ENCODE measurements at places on chromosomes 5 and 9.

GRCh38 chr5:118557251-118557661 is 431.1 kb downstream of the DTWD2 start:
- no peak for DNase-seq

DNA sequence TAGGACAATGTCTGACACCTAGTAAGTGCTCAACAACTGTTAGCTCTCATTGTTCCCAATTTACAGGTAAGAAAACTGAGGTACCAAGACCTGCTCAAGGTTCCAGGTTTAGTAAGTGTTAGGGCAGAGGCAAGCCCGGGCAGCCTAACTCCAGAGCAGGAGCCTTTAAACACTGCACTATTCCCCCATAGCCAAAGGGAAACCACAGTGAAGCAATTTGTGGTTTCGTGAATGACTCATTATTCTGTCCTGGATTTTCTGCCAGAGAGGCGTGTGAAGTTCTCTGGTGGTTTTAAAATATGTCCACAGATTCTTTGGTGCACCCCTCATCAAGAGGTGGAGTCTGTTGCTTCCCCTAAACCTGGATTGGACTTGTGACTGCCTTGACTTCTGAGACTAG is 1.0 kb upstream of the MCC start:
- no peak for DNase-seq

- peak; percentile 73 for DNase-seq
These were observed 34.4 kb upstream of the PALM2AKAP2 start for GRCh38 chr9:109745335-109746283.

- DNase-seq: no peak
These were observed 24.8 kb downstream of the HSPB3 start for GRCh38 chr5:54480296-54480695.

GRCh38 chr5:35194635-35195471 is 35.4 kb downstream of the PRLR start:
- no peak for DNase-seq

- no peak for DNase-seq
These were observed 266.8 kb downstream of the ARHGEF28 start for GRCh38 chr5:73892806-73893205.

GRCh38 chr5:5523066-5523505 is 100.6 kb downstream of the ICE1 start:
- DNase-seq: no peak

- DNase-seq: no peak
These were observed 104.3 kb downstream of the TRPM6 start for GRCh38 chr9:74783408-74783807.

- DNase-seq: peak; percentile 95
These were observed 125.1 kb downstream of the C9orf50 start for GRCh38 chr9:129495620-129496472.

DNA sequence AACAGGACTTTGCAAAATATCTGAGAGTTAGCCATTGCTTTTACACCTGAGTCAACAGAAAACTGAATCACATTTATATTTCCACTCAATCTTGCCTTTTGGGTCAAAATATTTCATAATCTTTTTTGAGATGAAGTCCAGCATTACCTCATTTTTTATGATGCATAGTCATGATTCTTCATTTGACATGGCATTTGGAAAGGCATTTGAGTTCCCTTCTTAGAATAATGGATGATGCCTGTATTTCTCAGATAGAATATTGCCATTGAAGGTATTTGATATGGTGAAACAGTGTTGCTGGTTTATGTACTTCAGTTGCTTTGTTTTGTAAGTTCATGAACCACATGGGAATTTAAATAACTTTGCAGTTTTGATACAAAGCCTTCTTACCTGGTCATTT is 180.4 kb downstream of the PRR16 start:
- no peak for DNase-seq

DNA sequence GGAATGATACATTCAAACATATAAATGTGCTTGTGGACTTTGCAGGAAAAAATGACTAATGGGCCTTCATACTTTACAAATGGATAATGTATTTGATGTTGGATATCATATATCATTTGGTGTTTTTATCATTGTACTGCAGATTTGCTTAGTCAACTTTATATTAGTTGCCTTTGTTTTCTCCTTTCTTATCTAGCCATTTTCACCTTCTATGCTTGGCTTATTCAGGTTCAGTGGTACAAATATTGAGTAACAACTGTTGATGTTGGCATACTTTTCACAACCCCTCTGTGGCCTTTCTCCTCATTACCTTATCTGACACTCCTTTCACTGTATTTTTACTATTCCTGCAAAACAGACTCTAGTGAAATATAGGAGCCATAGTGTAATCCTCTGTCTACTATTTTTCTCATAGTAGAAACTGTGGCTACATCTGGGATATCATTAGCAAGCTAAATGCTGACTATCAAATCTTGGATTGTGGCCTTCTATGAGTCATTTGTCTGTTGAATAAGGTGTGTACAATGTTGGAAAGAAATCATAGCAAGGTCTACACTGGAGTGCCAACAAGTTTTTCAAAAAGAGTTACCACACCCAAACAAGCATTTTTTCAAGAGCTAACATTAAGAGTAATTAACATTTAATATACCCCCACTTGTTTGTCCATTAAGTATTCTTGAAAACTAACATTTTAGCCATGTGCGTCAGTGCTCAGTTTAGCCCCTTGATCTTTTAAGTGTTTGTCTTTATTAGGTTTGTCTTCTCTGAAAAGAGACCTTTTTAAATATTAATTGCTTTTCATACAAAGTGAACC is 330.1 kb downstream of the ADGRV1 start:
- DNase-seq: no peak

- DNase-seq: no peak
These were observed 5.7 kb downstream of the EDIL3 start for GRCh38 chr5:84378961-84379360.

GRCh38 chr5:27706832-27707231 is 668.4 kb upstream of the CDH9 start:
- no peak for DNase-seq

GRCh38 chr9:37971691-37972090 is 67.8 kb upstream of the SLC25A51 start:
- DNase-seq: no peak

- no peak for DNase-seq
These were observed 176.0 kb upstream of the FREM1 start for GRCh38 chr9:15086156-15086763.

DNA sequence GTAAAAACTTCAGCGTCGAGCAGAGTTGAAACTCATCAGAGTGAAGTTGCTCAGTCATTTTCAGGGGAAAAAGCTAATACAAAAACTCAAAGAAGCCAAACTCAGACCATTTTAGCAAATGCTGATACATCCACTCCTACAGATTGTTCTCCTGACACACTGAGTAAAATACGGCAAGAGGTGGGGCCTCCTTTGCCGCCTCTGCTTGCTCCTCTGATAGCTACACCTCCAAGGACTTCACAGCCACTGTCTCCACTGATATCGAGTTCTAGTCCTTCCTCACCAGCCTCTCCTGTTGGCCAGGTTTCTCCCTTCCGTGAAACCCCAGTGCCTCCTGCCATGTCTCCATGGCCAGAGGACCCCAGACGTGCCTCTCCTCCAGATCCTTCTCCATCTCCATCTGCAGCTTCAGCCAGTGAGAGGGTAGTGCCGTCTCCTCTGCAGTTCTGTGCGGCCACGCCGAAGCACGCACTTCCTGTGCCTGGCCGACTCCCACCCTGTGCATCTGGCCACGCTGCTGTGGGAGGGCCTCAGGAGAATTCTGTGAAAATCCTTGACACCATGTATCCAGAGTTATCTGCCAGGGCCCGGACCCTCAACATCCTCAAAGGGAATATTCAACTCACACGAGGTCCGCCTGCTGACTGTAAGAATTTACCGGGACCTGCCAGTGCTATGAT is 41.7 kb downstream of the ICE1 start:
- no peak for DNase-seq

- no peak for DNase-seq
These were observed 1069.9 kb downstream of the EFNA5 start for GRCh38 chr5:106600803-106601202.

- no peak for DNase-seq
These were observed 118.2 kb upstream of the CTNND2 start for GRCh38 chr5:12022444-12022843.

DNA sequence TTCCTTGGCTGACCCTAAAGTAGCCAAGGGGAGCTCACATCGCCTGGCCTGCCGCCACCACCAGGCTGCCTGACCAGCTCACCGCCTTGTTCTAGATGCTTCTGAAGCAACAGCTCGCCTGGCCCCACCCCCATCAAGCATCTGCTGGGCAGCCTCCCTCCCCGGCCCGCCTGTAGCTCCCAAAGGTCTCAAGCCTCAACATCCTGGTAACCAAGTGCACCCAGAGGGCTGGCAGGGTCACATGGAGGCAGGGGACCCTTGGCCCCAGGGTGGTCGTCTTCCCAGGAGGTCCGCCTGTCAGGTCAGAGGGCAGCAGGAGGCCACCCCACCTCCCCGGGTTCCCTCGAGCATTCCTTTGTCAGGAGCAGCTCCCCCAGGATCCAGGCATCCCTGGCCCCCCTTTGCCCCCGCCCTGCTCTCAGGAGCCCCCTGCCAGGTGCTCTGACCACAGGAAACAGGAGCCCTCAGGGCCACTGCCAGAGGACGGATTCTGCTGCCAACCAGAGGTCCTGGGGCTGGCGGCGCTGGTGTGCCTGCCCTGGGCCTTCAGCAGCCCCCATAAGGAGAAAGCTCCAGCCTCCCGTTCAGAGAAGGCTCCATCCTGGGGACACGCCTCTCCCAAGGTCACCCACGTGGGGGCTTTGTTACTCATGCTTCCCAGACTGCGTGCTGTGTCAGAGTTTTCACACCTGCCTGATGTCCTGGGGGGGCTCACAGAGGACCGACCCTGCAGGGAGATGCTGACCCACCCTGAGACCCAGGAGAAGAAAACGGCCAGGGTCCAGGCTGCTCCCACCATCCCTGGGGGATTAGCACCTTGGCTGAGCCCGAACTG is 3.5 kb upstream of the LRRC14B start:
- DNase-seq: no peak

DNA sequence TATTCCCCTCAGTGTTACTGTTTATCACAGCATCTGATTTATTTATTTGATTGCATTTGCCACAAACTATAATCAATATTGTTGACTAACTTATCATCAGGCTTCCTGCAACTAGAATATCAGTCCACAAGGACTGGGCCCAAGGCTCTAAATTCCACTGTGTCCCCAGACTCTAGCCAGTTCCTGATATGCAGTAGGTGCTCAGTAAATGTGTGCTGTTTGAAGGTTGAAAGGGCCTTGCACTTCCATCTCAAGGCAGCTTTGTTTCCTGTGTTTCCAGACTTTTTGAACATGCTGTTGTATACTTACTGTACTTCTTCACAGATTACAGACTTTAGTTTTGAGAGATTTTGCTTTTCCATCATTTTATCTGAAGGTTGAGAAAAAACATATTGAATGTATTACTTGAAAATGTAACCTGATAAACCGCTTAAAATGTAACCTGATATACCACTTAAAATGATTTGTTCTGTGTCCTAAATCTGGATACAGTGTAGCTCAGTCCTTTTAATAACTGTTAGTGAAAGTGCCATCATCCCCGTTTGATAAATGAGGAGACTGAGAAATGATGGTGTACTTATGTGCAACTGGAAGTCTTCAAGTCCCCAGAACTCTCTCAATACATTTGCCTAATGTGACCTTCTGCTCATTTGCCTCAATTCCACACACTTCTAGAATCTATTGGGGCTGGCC is 18.7 kb downstream of the KIAA1191 start:
- no peak for DNase-seq

DNA sequence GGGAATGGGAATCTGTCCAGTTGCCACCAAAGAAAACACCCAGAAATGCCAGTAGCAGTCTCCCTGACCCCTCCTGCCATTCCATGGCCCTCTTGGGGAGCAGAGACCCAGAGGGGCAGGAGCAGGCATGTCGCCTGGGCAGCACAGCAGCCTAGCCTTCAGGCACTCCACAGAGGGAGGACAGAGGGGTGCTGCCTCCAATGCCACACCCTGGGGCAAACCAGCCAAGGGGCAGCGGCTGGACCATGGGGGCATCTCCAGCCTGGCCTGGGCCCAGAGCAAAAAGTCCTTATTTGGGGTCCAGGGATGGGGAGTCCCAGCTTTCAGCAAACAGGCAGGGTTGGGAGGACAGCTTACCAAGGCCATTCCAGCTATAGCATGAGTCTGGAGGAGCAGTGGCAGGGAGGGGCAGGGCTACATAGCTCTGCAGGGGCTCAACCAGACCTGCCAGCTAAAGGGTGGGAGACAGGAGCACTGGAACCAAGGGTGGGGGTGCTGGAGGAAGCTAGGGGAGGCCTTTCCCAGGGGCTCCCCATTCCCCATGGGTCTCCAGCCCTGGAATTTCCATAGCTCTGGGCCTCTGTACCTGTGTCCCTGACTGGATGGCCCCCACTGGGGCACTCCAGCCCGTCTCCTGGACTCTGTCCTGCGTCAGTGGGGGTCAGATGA is 6.7 kb downstream of the BRD3 start:
- no peak for DNase-seq

DNA sequence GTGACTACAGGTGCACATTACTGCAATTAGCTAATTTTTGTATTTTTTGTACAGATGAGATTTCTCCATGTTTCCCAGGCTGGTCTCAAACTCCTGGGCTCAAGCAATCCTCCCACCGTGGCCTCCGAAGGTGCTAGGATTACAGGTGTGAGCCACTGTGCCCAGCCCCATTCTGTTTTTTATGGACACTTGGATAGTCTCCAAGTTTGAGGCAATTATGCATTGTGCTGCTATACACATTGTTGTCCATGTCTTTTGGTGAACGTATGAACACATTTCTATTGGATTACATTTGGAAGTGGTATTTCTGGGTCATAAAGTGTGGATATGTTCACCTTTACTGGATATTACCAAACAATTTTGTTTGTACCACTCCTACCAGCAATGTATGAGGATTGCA is 22.4 kb upstream of the PLPP1 start:
- no peak for DNase-seq

DNA sequence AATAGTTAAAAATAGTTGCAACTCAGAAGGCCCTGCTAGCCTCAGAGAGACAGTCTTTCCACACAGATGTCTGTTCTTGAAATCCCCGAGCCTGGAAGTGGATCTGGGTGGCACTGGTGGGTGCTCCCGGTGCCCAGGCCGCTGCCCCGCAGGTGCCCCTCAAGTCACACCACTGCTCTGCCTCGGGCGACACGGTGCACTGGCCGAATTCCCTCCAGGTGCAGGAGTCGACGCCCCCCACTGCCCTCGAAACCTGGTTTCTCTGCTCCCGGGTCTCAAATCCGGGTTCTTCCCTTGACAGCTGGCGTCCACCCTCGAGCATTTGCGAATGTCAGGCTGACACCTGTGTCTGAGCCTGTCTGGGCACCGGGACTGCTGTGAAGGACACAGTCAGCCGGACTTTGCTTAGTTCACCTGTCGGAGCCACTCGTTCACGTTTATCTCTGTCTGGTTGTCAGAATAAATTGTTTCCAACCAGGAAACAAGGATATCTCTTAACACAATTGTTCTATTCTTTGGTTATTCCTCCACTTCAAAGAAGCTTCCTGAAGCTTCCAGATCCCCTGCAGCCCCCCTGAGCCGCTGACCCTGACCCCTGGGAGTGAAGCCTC is 27.1 kb downstream of the SLC9A3 start:
- DNase-seq: no peak

DNA sequence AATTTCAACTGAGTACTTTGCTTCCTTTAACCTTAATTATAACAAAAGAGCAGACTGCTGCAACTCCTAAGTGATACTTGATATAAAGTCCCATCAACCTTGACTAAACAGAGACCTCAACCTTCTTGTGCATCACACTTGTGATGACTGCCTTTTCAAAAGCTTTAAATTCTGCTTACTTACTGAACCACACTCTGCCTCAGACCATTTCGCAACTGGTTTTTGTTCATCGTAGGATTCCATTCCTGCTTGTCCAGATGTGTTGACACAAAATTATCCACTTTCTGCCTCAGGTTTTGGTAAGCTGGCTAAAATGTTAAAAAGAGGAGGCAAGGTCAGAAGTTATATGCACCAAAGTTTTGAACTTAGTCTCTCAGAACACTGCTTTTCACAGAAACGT is 3.5 kb downstream of the BOD1 start:
- no peak for DNase-seq

GRCh38 chr5:139733010-139733688 is 62.5 kb upstream of the PSD2 start:
- no peak for DNase-seq
